ENCODE measurements at places on chromosomes 5 and 9.
A peak's percentile ranks its signal among the peaks of the same experiment; 100 is the strongest.

- DNase-seq = no peak
These were observed 110.8 kb downstream of the ADRB2 start for GRCh38 chr5:148937239-148937638.

- DNase-seq = no peak
These were observed 8.2 kb downstream of the TLX3 start for GRCh38 chr5:171317230-171317629.

GRCh38 chr9:110742741-110743371, 74.3 kb downstream of the MUSK start:
- peak; percentile 54 for DNase-seq

DNA sequence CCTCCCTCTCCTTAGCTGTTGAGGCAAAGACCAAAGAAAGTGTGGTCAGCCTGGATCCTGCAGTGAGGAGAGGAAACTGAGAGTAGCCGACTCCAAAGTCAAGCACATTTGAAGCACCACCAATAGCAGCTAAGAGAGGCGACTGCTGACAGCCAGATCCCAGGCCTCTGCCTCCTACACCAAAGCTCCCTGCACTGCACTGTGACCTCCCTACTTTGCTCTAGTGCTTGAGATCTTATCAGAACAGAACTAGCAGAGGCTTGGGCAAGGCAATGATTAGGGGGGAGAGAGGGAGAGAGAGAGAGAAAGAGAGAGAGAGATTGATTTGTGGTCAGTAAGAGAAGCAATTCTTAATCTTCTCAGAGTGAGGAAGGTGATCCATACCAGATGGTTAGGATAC, 216.3 kb downstream of the CDK5RAP2 start:
- DNase-seq = no peak

DNA sequence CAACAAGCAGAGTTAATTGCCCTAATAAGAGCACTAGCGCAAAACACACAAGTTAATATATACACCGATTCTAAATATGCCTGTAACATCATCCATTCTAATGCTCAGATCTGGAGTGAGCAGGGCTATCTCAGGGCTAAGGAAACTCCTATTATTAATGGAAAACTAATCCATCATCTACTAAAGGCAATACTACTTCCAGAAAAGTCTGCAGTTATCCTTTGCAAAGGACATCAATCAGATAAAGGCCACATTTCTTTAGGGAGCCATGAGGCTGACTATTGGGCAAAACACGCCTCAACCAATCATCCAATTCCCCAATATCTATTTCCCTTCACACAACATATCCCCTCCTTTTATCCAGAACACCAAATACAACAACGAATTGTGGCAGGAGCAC, 1032.3 kb upstream of the NUDT12 start:
- no peak for DNase-seq

DNA sequence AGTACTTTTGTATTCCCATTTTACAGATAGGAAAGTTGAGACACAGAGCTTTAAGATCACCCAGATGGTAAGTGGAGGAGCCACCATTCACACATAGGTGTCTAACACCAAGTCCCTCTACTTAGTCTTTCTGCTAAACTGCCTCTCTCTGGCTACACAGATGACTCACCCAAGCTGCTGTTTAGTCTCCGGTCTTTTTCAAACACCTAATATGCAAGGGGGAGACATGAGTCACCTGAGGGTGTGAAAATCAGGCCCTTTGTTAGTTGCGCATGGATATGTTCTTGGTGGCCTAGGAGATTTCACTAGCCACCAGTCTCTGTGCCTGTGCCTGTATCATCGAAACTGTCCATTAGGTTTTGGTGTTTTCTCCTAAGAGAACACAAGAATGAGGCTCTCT, 117.8 kb downstream of the MAST4 start:
- DNase-seq = peak; percentile 17

- no peak for DNase-seq
These were observed 1901.9 kb upstream of the ACO1 start for GRCh38 chr9:30482499-30482898.

DNA sequence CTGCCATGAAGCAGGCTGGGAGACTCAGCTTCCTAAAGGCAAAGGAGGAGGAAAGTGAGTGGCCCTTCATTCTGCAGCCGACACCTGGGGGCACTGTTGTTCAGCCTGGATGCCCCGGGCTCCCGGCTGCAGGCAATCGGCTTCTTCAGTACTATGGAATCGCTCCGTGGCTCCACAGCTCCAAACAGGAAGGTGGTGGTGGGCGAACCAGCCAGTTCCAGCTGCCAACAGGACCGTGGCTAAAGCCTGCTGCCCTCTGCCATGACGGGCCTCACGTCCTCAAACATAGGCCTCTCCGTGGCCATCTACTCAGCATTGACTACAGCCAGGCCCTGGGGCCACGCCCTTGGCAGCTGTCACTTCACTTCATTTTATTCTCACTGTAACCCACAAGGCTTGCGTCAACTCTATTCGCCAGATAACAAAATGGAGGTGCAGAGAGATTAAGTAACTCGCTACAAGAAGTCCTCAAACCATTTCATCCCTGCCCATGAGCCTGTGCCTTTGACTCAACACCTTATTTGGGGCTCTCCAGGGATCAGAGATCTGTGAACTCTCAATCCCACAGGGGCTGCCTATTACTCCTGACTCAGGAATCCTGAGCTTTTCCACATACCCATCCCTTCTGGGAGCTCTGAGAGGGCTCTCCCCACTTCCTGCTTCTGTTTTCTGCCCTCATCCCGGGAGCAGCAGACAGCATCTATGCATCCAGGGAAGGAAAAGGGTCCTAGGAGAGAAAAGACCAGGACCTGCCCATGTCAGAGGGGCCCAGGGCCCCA, 38.0 kb downstream of the PAX5 start:
- peak; percentile 11 for DNase-seq
